Activated B cell treated with CpG ODN at 0.5 μM for 24 hours (primary cell): ENCODE measurements at places on chromosomes 16 and 17.

- no peak for DNase-seq
Measured at GRCh38 chr16:86490859-86491639, 19.3 kb upstream of the FOXF1 start.

- DNase-seq = no peak
Measured at GRCh38 chr17:2107506-2107905, 52.6 kb downstream of the HIC1 start.

- no peak for DNase-seq
Measured at GRCh38 chr16:85578599-85578948, 34.5 kb upstream of the GSE1 start.

GRCh38 chr17:58947824-58948223, 158.9 kb downstream of the TRIM37 start:
- no peak for DNase-seq

GRCh38 chr17:77924757-77925336, 33.7 kb upstream of the TNRC6C start:
- no peak for DNase-seq

- no peak for DNase-seq
Measured at GRCh38 chr17:27630607-27631410, at the start of gene LGALS9. TSS of gene LGALS9 (plus strand) at chr17:27631188. CDS start at chr17:27631266, 78 bp downstream.

DNA sequence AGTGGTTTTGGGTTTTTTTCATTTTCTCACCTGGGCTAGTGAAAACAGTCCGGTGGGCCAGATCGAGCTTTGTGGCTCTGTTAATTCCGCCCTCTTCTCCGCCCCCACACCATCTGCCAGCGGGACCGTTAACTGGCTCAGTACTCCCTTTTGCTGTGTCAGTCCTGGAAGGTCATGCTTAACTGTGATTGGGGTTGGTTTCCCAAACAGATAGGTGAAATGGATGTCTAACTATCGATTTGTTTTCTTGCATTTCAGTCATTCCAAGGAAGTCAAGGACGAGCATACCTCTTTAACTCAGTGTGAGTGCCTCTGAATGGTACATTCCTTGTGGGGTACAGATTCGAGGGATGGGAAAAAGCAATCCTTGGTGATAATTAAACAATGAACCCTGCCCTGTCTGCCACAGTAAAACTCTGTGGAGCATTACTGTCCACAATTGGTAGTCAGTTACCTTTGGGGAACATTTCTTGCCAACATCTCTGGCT, 56.7 kb downstream of the YPEL2 start:
- no peak for DNase-seq

DNA sequence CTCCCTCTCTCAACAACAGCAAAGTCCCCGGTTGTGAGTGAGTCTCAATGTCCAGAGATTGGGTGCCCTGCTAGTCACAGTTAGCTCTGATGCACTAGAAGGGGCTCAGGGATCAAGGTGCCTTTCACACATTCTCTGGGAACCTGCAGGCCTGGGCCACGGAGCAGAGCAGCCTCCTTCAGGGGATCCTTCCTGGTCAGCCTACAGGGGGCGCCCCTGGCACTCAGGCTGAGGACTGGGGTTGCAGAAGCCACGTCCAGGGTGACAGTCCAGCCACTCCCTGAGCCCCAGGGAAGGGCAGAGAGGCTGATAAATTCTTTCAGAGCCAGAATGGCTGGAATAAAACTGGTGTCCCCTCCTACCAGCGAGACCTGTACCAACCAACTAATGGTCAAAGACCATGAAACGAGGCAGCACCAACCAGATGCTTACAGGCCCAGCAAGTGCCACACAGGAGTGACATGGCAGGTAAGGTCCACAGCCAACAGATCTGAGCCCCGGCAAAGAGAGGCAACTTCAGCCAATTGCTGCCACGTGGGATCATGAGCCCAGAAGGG, 43.5 kb downstream of the ST3GAL2 start:
- peak; percentile 66 for DNase-seq
